OCI-M1 (cell line): ENCODE measurements at places on chromosomes 5 and 9.

- peak; percentile 93 for DNase-seq
Observed at GRCh38 chr9:32940740-32941139, 60.7 kb downstream of the APTX start.

DNA sequence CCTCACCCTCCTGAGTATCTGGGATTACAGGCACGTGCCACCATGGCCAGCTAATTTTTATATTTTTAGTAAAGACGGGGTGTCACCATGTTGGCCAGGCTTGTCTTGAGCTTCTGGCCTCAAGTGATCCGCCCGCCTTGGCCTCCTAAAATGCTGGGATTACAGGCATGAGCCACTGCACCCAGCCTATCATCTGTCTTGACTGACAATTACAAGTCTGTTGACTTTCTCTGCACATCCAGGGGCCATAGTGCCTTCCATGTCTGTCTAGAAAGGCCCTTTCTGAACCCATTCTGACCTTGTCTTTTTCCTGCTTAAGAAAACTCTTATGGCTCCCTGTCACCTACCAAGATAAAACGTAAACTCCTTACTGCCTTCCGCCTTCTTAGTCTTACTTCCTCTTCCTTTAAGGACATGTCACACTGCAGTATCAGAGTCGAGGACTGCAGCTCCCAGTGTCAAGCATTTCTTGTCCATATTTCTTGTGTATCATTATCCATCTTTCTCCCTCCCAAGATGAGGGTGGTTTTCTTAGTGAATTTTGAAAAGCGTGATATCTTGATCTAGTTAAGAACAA lies 49.9 kb upstream of the SHB start:
- peak; percentile 50 for DNase-seq

DNA sequence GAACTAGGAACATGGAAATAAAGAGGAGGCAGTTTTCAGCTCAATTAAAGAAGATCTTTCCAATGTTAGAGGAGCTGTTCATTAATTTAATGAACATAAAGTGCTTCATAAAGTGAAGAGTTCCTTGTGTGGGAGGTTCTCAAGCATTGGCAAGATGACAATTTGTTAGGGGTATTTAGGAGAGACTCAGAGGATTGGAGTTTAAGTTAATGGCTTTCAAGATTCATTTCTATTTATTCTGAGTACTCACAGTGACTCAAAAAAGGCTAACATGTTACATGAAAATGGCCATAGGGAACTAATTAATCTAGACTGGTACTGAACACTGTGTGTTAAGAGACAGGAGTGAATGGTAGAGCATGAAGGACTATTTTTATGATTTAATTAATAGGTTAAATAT lies 55.4 kb upstream of the CDH12 start:
- DNase-seq: peak; percentile 33

DNA sequence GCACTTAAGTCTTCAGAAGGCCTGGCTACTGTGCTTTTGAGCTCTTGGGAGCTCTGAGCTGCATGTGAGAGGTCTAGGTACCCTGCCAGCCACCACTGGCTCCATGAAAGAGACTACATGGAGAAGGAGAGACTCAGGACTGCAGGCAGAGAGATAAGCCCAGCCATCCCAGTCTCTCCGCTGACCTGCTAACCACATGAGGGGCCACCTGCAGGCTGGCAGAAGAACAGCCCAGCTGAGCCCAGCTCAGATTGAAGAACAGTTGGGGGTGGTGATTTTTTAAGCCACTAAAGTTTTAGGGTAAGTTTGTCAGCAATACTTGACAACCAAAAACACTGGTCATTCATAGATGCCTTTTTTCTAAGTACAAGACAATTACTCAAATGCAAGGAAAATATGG lies 205.0 kb upstream of the PRDM9 start:
- peak; percentile 8 for DNase-seq

GRCh38 chr9:79286992-79287707 lies 284.6 kb upstream of the TLE4 start:
- no peak for DNase-seq

DNA sequence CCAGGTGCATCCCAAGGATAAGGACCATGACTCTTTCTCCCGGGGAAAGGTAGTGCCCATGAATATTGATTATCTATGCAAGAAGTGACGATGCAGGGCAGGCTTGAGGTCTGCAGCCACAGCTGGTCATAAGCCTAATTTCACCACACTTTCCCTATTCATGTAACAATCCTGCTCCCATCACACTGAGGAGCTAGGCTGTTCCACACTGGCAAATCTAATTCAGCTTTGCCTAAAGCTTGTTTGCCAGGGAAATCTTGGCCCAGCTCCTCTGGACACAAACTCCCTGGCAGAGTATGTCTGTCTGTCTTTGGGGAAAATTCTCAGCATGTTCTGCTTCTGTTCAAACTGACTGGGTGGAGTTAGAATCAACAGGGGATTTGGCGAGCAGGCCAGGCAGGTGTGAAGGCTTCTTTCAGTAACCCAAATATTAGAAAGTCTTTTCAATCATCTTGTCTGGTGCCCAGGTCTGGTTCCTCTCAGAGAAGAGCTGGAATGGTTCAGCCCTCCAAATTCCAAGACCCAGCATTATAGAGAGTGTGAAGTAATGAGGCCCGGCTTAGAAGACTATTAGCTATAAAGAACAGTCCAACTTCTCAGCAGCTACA lies 88.5 kb upstream of the SPDL1 start:
- DNase-seq: no peak

- no peak for DNase-seq
Observed at GRCh38 chr9:21661626-21662025, 140.8 kb upstream of the MTAP start.

DNA sequence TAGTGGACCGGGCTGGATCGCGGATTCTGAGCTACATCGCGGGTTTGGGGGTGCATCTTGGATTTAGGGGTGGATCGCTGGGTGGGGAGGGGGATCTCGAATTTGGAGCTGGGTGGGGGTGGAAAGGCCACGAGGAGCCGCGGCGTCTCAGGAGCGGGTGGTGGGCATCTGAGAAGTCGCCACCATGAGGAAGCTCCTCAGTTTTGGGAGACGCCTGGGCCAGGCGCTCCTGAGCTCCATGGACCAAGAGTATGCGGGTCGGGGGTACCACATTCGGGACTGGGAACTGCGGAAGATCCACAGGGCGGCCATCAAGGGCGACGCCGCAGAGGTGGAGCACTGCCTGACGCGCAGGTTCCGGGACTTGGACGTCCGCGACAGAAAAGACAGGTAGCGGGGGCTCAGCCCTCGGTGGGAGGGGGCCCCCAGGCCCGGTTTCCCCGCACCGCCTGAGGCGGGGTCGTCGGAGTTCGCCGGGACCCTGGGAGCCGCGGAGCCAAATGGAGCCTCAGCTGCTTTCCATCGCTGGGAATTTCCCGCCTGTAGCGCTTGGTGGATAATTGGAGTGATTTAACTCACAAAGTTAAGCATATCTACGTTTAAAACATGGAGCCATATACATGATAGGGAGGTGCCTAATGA lies 376 bp downstream of the ANKRD18B start:
- DNase-seq: peak; percentile 63

- no peak for DNase-seq
Observed at GRCh38 chr5:171872666-171873065, 87.0 kb downstream of the SMIM23 start.

DNA sequence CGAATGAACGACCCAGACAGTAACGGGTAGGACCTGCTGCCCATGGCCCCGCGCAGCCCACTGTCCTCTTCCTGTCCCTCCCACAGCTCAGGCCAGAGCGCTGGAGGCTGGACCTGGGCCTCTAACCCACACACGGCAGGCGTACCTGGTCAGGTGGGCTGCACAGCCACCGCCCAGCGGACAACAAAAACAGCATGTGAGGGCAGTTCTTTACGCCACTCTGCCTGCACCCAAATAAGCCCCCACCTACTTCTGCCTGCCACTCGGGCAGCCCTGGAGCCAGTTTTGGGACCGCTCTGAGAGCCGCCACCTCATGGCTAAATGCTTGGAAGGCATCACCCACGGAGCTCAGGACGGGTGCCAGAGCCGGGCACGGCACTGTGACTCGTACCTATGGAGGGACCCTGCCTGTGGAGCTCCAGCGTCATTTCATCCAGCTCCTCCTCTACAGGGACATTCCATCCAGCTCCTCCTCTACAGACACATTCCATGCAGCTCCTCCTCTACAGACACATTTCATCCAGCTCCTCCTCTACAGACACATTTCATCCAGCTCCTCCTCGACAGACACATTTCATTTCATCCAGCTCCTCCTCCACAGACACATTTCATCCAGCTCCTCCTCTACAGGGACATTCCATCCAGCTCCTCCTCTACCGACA lies 18.9 kb downstream of the CLPTM1L start:
- DNase-seq: no peak

DNA sequence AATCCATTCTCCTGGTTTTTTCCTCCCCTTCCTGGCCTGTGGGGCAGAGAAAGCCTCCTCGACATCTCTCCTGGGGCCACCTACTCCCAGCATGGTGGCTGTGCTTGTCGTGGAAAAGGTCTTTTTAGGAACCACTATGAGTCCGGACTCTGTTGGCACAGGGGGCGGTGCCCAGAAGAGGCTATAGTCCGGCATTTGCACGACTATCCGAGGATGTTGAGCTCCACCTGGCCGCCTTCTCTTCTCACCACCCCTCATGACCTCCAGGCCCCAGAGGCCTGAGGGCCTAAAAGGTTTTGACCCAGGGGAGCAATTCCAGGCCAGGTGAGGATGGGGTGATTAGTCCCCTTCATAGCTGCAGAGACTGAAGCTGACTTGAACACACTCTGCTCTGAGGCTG lies 14.1 kb downstream of the CSF2 start:
- no peak for DNase-seq

DNA sequence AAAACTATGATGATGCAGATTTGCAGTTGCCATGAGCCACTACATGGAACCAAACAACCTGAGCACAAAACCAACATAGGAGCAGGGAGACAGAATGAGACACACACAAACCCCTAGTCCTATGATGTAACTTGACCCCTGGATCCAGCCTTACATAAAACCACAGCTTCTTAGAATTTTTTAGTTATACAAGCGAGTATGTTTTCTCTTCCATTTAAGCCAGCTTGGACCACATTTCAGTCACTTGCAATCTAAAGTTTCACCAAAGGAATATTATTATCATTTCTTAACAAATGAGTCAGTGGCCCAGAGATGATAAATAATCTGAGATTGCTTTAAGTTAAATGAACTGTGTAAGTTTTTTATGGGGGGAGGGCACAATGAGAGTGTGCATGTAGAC lies 6.8 kb downstream of the SPOCK1 start:
- no peak for DNase-seq

DNA sequence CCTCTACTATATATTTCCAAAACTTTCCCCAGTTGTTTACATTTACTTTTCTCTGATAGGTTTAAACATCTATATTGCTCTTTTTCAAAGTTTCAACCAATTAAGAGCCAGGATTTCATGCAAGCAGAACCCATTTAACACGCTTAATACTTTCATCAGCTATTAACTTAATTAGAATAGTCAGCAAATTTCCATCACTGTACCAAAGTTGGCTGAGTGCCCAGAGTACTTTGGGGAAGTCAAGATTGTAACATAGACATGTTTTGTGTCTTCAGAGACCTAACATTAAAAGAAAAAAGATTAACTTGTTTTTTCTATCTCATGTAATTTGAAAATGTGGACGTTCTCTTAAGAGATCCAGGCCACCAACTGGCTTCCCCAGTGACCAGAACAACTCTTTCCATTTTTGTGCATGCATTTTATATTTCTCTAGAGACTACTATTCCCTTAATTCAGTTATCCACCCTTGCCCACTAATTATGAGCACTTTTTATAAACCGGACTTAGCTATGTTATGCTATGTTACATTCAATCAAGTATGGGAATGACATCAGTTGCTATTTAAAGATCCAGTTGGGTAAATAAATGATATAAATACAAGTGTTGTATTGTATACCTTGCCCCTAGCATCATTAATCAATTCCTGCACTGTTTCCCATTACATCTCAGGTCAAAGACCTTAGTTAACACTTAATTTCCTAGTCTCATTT lies 478.1 kb upstream of the NMUR2 start:
- DNase-seq: peak; percentile 54

GRCh38 chr9:37121881-37122280 lies 1.5 kb downstream of the ZCCHC7 start:
- no peak for DNase-seq

GRCh38 chr9:105204416-105204815 lies 40.0 kb upstream of the SLC44A1 start:
- DNase-seq: no peak

DNA sequence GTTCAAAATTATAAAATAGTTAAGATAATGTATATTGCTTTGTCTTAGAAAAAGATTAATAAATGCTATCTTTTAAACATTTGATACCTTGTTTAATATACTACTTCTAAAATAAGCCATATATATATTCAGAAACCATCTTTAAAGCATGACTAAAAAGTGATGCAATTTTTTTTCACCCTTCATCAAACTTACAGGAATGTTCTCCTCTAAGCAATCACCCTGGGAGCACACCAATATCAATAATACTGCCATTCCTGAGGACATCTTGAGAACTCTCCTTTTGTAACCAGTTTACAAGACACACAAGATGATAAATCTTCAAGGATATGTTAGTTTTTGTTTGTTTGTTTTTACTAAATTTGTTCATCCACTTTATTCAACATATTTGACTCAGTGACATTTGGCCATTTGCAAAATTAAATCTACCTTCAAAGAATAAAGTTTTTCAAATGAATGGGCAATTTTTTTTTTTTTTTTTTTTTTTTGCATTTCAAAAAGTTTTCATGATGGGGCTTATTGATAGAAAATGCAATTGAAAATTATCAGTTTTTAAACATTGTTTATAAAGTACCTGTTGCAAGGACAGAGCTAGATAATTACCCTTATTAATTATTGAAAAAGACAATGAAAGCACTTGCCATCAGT lies 17.2 kb downstream of the FOXD1 start:
- no peak for DNase-seq

GRCh38 chr9:135763716-135764446 lies 61.9 kb downstream of the KCNT1 start:
- DNase-seq: no peak

GRCh38 chr5:96807075-96807654 lies 580 bp downstream of the ERAP1 start:
- peak; percentile 87 for DNase-seq

- no peak for DNase-seq
Observed at GRCh38 chr5:124036786-124037185, 524.8 kb downstream of the CSNK1G3 start.

- no peak for DNase-seq
Observed at GRCh38 chr5:73278693-73279092, 105.7 kb downstream of the TMEM174 start.

DNA sequence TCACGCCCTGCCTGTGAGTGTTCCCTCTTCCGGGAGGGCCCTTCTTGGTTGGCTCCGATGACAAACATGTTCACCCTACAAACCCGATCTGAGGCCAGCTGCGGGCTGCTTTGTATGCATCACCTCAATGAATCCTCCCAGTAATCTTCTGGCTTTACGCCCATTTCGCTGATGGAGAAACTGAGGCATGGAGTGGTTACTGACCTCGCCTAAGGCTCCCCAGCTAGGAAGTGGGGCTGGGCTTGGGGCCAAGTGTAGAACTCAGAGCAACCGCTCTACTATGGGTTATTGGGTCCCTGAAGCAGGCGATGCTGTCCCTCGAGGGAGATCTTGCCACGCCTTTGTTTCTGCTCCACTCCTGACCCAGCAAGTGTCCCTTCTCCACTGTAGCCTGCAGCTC lies 38.2 kb upstream of the RPL26L1 start:
- no peak for DNase-seq

- DNase-seq: no peak
Observed at GRCh38 chr5:33769196-33769595, 122.6 kb downstream of the ADAMTS12 start.
